Activated T-cell treated with anti-CD3 and anti-CD28 coated beads, Interleukin-2, amount 50 U/mL, for 48 hours (primary cell): ENCODE measurements at places on chromosomes 16 and 17.

DNA sequence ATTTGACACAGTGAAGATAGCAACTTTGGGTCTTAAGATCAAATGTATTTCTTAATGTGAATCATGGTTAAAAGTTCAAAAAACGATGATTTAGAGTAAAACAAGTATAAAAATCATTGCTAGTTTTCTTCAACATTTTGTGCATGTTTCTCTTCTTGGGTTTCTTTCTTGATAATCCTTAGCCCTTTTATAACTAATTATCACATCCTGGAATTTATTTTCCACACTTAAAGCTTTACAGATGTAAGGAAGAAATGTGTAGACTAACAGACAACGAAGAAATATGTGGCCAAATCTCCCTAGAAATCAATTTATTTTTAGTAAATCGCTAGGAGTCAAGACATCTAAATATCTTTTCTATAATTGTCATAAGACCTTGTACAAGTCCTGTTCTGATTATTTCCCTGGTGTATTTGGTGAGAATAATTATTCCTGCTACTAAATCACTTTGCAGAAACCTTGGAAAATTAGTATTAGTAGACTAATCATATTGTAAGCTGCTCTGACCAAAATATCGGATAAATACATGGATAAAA lies 4.9 kb downstream of the NACA2 start:
- no peak for DNase-seq

DNA sequence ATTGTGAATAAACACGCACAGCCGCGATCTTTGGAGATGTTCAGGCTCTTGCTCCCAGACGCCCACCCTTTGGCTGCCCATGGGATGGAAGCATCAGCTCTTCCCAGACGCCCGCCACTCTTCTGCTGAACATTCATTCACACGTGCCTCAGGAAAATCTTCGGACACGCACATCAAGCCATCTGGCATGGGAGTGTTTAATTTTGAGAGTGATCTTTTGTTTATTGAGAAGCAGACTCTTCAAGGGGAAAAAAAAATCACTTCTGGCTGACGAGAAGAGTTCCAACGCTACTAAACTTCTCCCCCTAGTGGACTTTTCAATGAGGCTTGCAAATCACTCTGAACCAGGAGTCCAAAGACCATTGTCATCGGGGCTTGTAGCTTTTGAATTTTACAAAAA lies 62.0 kb upstream of the NUDT7 start:
- no peak for DNase-seq

- DNase-seq = no peak
These were observed 18.8 kb downstream of the ZNF652 start for GRCh38 chr17:49343273-49343672.

GRCh38 chr17:64051153-64051552 lies 30.7 kb upstream of the ICAM2 start:
- no peak for DNase-seq

- no peak for DNase-seq
These were observed 355.2 kb downstream of the HAPSTR1 start for GRCh38 chr16:9446471-9447194.

DNA sequence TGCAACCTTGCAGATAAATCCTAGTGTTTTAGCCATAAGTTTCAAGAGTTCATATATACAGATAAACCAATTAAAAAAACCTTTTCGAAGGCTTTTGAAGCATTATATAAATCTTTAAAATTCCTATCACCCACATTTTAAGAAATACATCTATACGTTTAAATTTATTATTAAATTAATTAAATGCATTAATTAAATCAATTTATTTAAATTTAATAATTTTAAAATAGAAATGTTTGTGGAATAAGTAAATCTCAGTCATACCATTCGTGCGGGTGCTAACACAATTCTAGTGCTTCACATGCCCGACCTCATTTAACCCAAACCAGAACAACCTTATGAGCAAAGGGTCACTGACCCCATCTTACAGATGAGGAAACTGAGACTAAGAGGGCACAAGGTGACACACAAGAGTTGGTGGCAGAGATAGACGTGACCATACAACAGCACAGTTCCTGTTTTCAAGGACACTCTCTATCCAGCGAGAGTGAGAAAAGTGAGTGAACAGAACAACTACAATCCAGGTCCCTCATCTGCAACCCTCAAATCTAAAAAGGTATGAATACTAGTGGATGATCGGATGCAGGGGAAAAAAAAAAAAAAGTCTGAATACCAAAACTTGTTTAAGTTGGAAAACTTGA lies 1.4 kb downstream of the NSMCE1 start:
- peak; percentile 22 for DNase-seq
